ENCODE measurements at places on chromosomes 4 and X.

DNA sequence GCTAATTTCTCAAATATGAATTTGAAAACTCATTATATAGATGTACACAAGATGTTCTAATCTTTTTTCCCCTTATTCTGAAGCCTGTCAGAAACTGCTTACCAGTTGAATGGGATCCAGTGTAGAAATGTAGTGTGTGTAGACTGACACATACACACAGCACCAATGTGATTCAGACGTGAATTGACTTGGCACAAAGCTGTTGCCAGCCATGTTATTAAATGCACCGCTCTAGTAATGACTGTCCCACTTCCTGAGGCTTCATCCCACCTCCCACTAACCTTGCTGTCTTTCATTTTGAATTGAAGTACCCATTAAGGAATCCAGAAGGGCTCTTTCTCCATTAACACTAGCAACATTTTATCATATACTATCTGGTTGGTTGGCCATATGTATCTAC, 146.6 kb downstream of the PPA2 start:
- no peak for DNase-seq

GRCh38 chrX:52349681-52350080, 19.1 kb upstream of the XAGE2 start:
- DNase-seq: no peak

DNA sequence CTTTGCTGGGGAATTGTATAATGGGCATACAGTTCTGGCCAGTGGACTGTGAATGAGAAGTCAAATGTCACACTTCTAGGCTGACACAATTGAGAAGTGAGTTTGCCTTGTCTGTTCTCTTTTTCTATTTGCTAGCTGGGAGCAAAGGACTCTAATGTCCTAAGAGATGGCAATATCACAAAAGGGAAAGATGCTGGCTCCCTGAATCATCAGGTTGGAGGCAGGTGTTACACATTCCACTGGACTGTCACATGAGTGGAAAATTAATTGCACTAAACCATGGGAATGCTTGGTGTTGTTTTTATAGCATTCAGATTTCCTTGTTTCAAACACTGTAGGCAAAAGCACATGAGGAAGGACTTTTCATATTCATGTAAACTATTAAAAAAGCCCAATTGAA, 388.3 kb downstream of the ADAM29 start:
- no peak for DNase-seq

GRCh38 chr4:113232194-113232593, 182.7 kb downstream of the ANK2 start:
- no peak for DNase-seq

DNA sequence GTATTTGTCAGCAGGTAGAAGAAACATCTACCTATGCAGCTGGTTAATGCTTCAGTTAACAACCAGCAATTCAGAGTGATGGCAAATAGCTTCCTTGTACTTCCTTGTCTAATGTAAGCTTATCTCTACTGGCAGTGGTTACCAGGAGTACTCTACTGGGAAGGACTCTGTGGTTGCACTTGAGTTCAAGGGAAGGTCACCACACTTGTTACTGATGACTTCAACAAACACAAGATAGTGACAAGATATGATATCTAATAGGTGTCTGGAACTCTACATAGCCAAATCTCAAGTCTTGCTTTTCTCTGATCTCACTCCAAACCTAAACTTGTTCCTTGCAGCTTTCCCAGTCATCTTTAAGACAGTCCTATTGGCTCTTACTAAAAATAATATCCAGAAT, 1644.9 kb upstream of the TENM3 start:
- DNase-seq: no peak

GRCh38 chrX:149819371-149819770, 37.6 kb downstream of the MAGEA9 start:
- DNase-seq: no peak

DNA sequence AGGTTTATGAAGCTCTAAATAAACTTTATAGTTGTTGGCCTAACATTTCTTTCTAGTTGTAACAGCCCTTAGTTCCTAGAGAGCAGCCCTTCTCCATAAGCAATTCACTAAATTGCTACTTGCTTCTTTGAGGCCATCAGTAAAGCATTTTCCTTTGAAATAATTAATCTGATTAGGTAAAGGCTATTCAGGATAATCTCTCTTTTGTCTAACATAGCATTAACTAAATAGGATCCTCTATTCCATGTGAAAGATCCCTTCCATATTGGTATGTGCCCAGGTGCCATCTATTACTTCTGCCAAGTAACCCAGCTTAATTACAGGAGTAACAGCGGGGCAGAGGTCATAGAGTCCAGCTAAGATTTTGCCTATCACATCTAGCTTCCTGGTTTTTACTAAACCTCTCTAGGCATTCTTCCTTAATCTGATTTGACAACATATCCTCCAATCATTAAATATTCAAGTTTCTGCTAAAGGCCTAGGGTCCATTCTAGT, 1408.0 kb downstream of the PCDH18 start:
- DNase-seq: no peak

DNA sequence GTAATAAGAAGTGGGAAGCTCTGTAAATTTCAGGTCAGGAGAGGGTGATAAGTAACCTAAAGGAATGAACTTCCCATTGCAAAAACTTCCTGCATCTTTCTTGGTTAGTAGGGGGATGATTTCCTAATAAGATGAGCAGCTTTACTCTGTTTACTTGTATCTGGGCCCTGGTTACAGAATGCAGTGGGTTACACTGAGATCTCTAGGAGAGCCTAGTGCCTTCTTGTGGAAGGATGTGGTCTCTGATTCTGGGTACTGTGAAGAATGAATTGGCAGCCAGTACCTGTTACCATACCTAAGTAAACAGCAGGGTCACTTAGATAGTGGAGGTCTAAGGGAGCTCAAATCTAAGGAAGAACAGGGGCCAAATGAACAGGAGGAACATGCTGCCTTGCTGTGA, 320.6 kb downstream of the ARHGAP10 start:
- no peak for DNase-seq

DNA sequence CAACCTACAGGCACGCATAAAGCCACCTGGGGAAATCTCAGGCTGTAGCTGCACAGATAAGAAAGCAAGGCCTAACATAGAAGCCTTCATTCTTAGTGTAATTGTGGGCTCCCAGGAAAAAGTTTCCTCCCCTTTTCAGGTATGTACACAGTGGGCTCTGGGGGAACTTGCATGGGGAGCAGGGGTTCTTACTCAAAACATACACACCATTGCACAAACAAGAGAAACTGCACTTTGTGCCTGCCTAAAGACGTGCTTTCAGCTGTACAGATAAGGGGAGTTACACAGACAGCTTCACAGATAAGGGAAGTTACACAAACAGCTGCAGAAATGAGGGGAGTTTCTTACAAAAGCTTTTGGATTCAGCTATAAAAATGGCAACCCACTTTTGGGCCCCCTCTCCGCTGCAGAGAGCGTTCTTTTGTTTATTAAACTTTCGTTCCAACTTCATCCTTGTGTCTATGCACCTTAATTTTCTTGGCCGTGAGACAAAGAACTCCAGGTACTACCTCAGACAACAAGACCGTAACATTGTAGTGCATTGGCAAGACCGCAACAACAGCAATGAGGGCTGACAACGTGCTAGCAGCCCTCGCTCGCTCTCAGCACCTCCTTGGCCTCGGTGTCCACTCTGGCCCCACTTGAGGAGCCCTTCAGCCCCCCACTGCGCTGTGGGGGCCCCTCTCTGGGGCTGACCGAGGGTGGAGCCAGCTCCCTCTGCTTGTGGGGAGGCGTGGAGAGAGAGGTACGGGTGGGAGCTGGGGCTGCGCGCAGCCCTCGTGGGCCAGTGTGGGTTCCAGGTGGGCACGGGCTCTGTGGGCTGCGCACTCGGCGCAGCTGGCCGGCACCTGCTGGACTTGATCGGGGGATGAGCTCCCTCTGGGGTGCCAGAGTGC, 317.5 kb downstream of the RAPGEF2 start:
- no peak for DNase-seq

- no peak for DNase-seq
Measured at GRCh38 chr4:6466756-6467381, 5.5 kb downstream of the PPP2R2C start.

- DNase-seq: no peak
Measured at GRCh38 chr4:39126256-39127095, 55.9 kb upstream of the WDR19 start.

DNA sequence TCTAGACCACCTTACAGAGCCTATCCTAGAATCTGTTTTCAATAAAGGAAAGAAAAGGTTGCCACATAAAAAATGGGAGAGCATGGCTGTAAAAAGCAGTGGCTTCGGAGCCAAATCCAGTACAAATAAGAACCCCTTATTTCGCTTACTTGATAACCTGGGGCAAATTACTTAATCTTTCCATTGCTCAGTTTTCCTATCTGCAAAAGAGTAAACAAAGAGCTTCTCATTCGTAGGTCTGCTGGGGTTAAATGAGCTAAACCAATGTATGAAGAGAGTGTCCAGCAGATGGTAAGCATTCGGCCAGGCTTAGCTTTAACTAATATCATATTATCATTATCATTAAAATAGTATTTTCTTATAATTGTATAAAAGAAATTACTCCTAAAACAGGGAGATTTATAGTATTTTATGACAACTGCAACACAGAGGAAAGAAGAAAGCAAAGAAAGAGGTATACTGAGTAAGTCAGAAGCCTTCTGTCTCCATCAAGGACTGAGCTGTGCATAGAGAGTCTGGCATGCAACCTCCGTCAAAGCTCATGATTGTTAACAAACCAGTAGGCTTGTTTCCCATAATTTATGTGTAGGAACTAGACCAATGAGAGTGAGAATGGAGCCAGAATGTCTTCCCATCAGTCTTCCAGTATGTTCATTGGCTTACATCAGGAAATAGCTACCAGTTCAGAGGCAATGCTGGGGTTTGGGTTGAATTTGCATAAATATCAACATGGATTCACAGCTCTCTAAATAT, 364.9 kb downstream of the UNC5C start:
- no peak for DNase-seq

GRCh38 chrX:16480049-16480448, 169.9 kb upstream of the S100G start:
- no peak for DNase-seq

DNA sequence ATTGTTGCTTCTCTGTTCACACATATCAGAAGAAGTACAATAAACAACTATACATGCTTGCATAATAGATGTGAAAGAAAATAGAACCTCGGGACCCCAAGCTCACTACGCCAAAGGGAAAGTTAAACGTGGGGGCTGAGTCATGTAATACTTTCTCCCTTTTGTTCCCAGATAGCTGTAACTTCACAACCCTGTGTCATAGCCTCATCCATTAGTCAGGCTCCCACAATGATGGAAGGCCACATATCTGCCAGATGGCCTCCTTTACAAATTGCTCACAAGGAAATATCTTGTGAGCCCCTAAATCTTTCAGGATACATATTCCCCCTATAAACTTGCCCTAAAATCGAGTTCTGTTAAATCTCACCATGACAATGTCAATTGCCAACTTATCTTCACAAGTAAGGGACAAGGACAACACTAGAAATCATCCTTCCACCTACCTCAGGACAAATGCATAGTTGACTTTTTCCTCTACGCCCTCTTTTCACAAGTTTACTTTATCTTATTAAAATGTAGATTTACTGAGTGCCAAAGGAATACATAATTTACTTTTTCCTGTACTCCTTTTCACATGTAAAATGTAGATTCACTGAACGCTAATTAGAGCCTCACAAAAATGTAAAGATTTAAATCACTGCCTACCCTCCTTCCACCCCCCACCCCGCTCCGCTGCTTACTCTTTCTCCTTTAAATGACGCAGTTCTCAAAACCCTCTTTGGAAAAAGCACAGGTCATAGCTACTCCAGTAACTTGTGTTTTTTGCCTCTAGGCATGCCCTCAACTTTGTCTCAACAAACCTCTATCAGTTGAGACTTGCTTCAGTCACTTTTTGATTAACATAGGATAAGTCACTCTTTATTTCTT, 477.1 kb downstream of the DTHD1 start:
- no peak for DNase-seq

- DNase-seq: no peak
Measured at GRCh38 chr4:77347351-77347966, 190.5 kb downstream of the CCNG2 start.

- no peak for DNase-seq
Measured at GRCh38 chr4:71532407-71532806, 193.6 kb downstream of the SLC4A4 start.

DNA sequence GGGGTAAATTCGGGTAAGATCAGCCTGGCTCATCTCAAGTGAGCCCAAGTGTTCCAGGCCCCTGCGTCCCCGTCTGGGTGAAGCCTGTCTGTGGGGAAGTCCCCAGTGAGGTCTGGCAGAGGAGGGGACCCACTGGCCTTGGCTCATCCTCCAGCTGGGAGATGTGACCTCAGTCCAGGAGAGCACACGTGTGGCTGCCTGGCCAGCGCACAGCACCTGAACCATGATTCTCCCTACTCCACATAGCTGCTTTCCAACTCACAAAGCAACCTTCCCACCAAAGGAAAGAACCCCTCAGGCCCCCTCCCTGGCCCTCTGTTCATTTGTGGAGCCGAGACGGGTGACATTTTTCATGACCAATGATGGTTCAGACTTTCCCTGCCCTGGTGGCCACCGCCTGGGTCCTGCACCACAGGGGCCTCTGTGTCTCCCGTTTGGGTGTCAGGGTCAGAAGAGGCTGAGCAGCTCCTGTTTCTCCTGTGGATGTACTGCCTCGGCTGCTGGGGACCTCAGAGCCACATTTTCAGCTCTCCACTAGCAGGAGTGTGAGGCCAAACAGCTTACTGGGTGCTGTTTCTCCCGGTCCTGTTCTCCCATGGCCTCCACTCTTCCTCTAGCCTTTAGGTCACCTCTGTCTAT, 111.4 kb downstream of the CPZ start:
- DNase-seq: no peak

- no peak for DNase-seq
Measured at GRCh38 chr4:81919223-81919622, 447.5 kb upstream of the RASGEF1B start.

DNA sequence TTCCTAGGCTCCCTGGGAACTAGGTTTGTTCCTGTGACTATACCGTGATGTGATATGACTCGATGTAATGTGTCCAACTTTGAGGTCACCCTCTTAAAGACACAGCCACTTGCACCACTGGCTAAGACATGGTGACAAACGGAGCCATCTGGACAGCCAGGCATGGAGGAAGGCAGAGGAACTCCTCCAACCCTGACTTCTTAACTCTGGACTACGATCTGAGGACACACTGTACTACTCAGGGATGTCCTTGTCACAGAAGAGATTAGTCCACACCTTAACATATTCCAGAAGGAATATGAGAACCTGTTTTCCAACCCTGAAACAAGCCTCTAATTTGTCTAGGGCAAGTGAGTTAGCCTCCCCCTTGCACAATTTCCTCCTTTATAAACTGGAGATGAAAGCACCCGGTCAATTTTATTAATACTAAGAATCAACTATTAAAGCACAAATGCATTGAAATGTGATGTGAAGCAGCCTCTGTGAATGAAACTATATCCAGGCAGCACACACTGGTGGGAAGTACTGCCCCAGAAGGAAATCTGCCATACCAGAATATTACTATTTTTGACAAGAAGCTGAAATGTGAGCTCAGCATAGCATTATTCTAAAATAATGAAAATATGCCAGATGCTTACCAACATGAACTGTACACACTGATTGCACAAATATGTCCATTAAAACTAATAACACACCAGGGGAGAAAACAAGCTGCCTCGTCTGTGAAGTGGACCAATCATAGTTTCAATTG, 47.3 kb downstream of the TSPAN5 start:
- DNase-seq: no peak

- DNase-seq: no peak
Measured at GRCh38 chr4:127832585-127832984, 48.1 kb upstream of the PLK4 start.

GRCh38 chrX:56503941-56504673, 59.3 kb upstream of the UBQLN2 start:
- no peak for DNase-seq

GRCh38 chr4:71287305-71287704, 51.5 kb upstream of the SLC4A4 start:
- no peak for DNase-seq

GRCh38 chr4:76745240-76745639, 152.7 kb downstream of the SOWAHB start:
- DNase-seq: no peak

Measured in NCI-H748 treated with DMSO at 0.1 percent for 48 hours (cell line).